HS-27A (cell line): ENCODE measurements at places on chromosomes 1 and 21.

DNA sequence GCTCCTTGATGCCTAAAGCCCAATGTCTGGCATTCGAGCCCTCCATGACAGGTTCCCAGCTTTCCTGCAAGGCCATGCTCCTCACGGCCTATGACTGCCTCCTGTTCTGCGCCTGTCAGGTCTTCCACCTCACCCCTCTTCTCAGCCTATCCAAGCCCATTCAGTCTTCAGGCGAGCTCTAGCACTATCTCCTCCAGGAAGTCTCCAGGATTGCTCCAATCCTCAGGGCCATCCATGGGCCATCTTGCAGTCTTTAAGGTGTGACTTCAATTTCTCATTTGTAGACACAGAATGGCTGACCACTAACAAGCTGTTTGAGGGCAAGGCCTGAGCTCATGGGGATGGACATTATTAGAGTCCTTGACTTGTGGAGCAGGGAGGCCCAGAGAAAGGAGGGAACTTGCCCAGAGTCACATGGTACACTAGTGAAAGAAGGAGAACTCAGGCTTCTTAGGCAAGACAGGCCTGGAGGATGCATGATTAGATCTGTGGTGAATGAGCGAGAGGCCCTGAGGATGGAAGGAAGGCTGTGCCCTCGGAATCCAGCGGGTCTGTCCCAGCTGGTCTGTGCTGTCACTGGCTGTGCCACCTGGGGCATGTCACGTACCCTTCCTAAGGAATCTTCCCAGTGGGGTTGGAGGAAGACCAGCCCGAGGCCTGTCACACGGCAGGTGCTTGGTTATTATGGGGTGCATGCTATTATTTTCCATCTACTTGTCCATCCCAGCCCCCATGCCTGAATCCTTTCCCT is 1.2 kb upstream of the ACOT11 start:
- no peak for DNase-seq

DNA sequence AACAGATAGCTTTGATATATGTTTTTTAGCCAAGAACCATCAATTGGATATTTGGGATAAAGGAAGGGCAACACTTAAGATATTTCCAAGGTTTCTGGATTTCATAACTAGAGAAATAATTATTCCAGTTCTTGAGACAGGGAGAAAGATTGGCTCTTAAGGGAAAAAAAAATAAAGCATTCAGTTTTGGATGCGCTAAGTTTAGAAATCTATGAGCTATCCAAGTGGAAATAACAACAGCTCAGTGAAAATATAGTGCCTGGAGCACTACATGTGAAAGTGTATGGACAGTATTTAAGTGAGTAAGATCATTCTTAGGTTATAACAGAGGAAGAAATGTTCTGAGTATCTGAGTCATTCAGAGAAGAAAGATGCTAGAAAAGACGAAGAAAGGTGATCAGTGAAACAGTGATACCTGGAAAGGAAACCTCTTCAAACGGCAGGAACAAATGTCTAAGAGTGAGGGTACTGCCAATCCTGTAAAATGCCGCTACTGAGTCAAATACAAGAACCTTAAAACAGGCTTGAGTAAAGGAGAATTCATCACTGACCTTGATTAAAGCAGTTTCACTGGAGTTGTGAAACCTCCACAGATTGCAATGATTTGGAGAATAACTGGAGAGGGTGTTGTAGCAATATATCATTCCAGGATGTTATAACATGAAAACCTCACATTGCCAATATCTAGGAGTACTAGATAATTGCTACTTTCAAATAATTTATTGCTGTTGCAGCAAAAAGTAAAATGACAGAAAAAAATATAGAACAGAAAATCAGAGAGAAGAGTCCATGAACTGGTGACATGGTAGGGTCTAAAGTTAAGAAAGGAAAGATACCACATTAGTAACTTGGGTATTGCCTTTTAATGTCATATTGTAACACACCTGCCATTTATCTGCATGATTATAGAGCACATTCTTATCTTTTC is 482.1 kb upstream of the RGS18 start:
- no peak for DNase-seq

GRCh38 chr1:192476802-192477298 is 98.7 kb upstream of the RGS1 start:
- DNase-seq, result no peak

GRCh38 chr1:32716312-32717148 is 14.0 kb upstream of the SYNC start:
- no peak for DNase-seq

GRCh38 chr1:40769815-40770214 is 13.8 kb upstream of the KCNQ4 start:
- no peak for DNase-seq

DNA sequence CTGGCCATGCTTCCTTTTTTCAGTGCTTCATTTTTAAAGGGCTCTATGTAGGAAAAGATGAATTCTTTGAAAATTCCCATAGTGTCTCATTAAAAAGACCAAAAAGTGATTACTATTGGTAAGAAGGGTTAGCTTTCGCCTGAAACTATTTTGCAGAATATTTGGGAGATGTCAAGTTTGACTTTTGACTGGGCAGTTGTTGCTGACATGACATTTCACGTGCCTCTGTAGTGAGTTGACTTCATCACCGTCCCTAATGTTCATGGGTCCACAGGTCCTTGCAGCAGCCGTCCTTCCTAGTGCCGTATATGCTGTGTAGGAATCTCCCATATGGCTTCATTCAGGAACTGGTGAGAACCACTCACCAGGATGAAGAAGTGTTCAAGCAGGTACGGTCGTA is 88.7 kb upstream of the KIF1B start:
- no peak for DNase-seq

DNA sequence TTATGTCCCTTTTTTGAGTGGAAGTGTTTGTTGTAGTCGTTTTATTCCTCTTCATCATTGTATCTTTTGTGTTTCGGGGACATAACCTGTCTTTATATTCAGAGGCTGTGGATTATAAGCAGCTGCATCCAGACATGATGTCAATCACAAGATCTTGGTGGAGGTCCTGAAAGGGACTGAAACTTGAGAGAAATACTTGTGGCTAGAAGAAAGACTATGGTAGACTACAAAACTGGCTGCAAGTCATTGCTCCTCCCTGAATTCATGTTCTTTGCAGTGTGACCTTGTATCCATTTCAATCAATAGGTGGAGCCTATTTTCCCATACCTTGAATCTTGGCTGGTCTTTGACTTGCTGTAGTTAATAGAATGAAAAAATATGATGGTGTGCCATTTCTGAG is 442.4 kb upstream of the PLXNA2 start:
- DNase-seq, result no peak

DNA sequence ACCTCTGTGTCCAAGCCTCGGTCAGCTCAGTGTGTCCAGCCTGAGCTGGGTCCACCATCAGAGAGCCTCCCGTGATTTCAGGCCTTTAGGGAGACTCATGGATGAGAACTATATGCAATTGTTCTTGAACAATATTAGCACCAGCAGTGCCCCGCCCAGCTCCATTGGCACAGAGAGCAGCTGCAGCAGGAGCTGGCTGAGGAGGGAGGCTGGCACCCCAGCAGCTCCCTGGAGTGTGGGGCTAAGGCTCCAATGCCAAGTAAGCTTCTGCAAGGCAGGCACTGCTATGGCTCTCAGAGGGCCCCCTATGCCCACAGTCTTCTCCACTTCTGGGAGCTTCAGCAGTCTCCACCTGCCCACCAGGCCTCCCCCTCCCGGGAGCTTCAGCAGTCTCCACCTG is 593.3 kb downstream of the MATN1 start:
- no peak for DNase-seq

- no peak for DNase-seq
These were observed 68.0 kb downstream of the TGFB2 start for GRCh38 chr1:218413179-218413578.
